RPMI7951 (cell line): ENCODE measurements at places on chromosomes 1 and 21. TPM values are rescaled to one million over a fixed set of nuclear protein-coding genes. Genes with fewer than 3 reads are reported as not detected.

ADGRL4 gene
- total RNA-seq, result 46.9 and 50.3 TPM in 2 replicates

KRTAP27-1 gene
- total RNA-seq, result not detected in 2 replicates

ARHGEF19 gene
- total RNA-seq, result 8.3 and 10.7 TPM in 2 replicates

AQP10 gene
- not detected in 2 replicates for total RNA-seq

S100A8 gene
- 0.68 and 4.7 TPM in 2 replicates for total RNA-seq

PAPPA2 gene
- under 0.01 TPM in 2 replicates for total RNA-seq

KLHDC7A gene
- not detected in 2 replicates for total RNA-seq

KCNQ4 gene
- not detected in 2 replicates for total RNA-seq

ST6GALNAC3 gene
- 0.48 and 0.49 TPM in 2 replicates for total RNA-seq

MYCBP gene
- 37.6 and 42.0 TPM in 2 replicates for total RNA-seq

CCDC24 gene
- total RNA-seq, result 5.5 and 5.9 TPM in 2 replicates
